IPS-NIHi11 (cell line): ENCODE measurements at places on chromosomes 1 and 21.

DNA sequence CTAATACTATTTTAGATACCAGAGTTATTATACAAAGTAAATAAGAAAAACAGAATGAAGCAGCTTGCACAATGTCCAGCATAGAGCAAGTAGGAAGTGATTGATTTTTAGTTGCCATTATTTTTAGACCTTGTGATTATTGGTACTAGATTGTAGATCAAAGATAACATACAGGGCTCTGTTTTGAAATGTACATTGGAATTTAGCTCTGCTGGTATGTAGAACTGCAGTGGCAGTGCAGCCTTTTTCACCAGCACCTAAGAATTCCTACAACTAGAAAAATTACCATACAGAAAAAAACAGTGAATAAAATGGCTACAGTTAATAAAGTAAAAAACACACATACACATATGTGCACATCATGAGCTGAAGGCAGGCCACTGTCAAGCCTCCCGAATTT is 32.2 kb upstream of the ABCA4 start:
- no peak for DNase-seq

DNA sequence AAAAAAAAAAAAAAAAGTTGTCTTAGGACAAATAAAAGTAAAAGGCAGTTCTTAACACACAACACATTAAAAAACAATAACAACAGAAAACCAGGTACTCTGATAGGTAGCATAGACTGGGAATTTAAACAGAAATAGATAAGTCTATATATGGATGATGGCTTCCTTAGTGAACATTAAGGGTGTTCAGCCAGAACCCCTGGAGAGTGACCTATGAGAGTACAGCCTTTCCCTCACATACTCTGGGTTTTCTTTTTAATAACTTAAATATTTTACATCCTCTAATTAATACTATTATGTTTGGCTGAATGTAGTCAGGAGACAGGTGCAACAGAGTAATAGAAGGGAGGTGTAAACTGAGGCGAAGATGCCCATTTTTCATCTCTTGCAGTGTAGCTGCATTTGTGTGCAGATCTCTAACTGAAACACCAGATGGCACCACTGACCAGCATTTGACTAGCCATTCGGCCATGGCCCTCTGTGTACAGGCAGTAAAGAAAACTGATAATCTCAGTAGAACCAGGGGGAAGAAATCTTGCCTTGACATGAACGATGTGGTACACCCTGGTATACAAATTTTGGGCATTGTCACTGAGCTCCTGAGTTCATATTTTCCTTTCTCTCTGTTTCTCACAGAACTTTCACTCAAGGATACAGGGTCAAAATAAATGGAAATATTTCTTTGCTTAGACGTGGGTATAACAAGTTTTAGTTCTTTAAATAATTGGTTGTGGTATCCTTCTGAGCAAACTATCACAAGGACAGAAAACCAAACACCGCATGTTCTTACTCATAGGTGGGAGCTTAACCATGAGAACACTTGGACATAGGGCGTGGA is 7.6 kb downstream of the TTF2 start:
- peak; percentile 62 for DNase-seq

GRCh38 chr1:16017076-16017460 is 775 bp downstream of the HSPB7 start:
- DNase-seq = no peak

GRCh38 chr1:46471848-46472492 is 17.7 kb upstream of the DMBX1 start:
- no peak for DNase-seq

DNA sequence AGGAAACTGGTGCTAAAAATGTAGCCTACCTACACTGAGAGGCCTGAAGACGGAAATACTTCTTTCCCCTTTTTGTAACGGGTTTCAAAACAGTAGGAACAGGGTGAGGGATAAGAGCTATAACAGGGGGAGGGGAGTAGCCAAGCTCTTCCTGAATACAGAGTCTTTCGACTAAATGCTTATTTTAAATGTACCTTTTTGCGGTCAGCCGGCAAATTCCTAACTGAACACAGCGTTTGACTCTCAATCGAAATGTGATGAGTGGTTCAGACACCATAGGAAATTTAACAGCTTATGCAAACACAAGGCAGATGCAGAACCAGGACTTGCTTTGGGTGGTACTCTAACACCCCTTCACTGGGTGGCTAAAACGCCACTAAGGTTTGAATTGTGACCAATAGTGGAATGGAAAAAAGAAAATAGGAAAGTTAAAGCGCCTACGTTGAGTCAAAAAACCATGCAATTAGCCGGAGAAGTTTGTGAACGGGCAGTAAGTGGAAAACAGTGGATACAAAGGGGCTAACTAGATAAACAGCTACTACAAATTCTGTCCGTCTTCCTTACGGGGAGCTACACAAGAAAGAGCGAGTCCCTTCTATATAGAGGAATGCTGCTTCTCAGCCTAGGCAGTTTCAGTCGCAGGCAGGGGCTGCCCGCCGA is 1.7 kb downstream of the EGLN1 start:
- peak; percentile 20 for DNase-seq

DNA sequence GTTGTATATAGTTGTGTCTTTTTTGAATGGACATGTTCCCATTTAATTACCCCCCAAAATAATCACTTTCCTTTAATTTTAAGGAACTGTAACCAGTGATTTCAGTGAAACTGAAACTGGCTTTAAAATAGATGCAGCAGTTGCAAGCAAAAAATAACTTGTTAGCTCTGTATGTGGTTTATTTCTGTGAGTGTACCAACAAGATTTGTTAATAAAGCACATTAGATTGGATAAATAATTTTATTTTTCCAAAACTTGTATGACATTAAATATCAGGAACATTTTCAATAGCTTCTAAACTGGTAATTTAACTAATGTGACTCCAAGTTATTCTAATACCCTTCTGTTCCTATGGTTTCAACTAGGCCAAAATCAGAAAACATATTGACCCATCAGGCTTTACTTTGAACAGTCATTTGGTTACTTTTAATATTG is 184.3 kb upstream of the CACYBP start:
- no peak for DNase-seq

GRCh38 chr1:229130028-229130668 is 140.8 kb upstream of the RAB4A start:
- DNase-seq = no peak

GRCh38 chr1:226029093-226029496 is 30.0 kb upstream of the SDE2 start:
- no peak for DNase-seq

- DNase-seq = no peak
Measured at GRCh38 chr1:173064011-173064410, 13.3 kb upstream of the TNFSF18 start.

GRCh38 chr1:25503551-25504426 is 39.6 kb upstream of the LDLRAP1 start:
- DNase-seq = peak; percentile 72

DNA sequence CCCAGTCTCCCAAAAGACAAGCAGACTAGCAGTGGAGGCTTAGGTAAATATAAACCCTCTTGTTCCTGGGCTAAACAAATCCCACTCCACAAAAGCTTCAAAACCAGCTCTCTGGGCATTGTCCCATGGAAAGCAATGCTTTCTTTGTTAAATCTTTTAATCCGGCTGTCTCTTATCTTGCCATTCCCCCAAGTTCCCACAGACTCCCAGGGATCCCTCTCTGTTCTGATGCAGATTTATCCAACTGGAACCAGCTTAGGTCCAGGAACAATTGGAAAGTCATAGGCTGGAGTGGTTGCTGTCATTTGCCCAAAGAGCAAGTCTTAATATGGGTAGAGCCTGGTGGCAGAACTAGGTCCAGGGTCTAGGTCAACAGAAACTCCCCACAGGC is 110.1 kb upstream of the ATP1A1 start:
- DNase-seq = no peak
